ENCODE measurements at places on chromosomes 4 and X.
A peak's percentile ranks its signal among the peaks of the same experiment; 100 is the strongest.

- DNase-seq: peak; percentile 61
Measured at GRCh38 chrX:110568441-110568840, 209.8 kb downstream of the RTL9 start.

DNA sequence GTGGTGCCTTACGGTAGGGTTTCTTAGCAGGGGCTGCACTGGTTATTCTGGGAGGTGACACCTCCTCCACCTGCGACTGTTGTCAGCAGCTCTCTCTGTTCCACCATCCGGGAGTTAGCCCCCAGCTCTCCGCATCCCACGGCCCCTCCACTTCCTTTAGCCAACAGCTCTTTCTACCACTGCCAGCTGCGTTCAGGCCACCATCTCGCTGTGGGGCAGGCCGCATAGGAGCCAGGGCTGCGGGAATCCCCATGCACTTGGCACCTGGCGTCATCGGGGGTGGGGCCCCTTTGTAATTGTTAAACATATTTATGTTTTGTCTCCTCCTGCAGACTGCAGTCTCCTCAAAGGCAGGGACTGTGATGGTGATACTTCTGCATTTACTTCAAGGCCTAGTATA lies 480.2 kb downstream of the SMARCA1 start:
- DNase-seq: no peak

GRCh38 chrX:66675541-66675940 lies 36.7 kb upstream of the EDA2R start:
- DNase-seq: peak; percentile 5

- DNase-seq: no peak
Measured at GRCh38 chr4:73070074-73070390, 516 bp upstream of the COX18 start.

DNA sequence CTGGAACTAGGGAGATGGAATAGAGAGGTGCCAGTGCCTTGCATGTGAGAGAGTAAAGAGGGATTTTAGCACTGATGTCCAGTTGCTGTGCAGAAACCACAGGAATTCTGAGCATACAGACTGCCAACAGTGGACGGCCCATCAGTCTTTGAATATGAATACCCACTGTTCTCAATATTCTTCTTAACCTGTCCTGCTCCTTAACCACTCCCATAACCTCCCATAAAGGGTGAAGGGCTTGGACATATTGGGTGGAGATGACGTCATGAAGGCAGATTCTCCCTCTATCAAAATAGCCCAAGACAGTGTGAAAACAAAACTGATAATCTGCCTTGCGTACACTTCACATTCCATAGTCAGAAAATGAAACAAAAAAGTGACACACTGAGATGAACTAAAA lies 1313.7 kb upstream of the PABPC4L start:
- peak; percentile 19 for DNase-seq

DNA sequence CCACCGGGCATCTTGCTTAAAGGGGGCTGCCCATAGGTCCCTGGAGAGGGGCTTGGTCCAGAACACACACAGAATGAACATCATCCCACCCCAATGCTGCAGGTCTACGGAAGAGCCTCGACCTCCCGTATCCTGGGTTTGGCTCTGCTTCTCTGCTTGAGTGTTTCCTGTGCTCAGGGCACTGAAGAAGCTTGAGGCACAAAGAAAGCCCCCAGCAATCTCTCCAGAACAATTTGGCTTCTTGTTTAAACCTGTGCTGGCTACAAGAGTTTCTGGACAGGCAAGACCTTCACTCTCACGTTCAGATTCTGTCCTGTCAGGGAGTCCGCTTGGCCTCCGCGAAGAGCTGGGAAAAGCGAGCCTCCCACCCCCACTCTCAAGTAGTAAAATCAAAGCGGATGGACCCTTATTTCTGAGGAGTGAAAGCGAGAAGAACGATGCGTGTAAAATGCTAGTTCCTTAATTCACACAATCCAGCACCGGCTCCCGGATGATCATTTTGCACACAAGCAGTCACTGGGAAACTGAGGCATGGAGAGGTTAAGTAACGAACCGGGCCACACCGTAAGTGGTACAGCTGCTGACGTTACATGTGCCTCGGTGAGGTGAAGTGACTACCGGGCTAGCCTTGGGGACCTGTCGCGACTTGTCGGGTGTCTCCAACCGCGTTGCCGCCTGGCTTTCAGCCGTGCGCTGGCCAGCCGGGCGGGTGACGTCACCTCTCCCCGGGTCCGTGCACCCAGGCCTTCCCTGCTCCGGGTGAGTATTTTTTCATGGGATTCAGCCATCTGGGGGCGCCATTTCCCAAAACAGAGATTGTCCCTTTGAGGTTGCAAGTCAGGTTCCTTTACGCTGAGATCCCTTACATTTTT lies 3.1 kb upstream of the SFRP2 start:
- DNase-seq: peak; percentile 12

DNA sequence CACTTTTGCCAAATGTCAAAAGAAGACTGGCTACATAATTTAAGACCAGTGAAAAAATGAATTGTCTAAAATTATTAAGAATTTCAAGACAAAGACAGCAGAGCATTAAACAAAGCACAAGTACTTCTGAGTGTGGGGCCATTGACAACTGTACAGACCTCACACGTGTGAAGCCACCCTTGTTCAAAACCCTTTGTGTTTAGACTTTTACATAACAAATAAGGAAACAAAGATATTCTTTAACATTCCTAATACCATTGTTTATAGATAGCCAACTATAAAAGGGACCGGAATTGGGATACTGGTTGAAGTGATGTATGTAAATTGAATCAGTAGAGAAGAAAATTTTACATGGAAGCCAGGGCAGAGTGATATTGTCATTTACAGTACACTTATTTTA lies 624.2 kb downstream of the PCDH18 start:
- no peak for DNase-seq

GRCh38 chr4:87872028-87872427 lies 39.3 kb downstream of the MEPE start:
- DNase-seq: no peak

DNA sequence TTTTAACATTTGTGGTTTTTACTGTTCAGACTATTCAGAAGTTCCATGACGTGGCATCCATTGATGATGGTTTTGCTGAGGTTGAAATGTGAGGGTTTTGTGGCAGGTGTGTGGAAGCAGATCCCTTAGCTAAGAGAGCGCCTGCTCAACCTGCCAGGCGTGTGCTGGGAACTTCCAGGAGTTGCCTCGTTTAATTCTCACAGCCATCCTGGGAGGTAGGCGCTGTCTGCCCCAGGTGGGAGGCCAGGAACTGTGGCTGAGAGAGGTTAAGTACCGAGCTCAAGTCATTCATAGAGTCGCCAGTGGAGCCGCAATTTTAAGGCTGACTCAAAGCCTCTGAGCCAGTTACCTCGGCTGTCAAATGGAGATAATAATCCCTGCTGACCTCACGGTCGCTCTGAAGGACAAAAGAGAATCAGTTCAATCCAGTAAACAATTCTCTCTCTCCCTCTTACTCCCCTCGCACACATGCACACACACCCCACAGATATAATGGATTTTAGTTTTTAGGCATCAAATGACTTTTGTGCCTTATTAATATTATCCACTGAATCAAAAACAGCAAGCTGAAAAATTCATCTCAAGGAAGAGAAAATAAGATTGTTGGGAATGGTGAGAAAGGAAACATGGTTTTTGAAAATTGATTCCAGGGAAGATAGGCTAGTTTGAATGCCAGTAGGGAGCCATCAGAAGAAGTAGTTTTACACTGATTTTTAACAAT lies 171.3 kb downstream of the PTTG2 start:
- no peak for DNase-seq

- DNase-seq: no peak
Measured at GRCh38 chr4:161841759-161842158, 322.0 kb downstream of the FSTL5 start.

- DNase-seq: no peak
Measured at GRCh38 chr4:158529505-158529904, 7.8 kb downstream of the RXFP1 start.

All from EH (cell line).